ENCODE measurements at places on chromosomes 3 and 15.

DNA sequence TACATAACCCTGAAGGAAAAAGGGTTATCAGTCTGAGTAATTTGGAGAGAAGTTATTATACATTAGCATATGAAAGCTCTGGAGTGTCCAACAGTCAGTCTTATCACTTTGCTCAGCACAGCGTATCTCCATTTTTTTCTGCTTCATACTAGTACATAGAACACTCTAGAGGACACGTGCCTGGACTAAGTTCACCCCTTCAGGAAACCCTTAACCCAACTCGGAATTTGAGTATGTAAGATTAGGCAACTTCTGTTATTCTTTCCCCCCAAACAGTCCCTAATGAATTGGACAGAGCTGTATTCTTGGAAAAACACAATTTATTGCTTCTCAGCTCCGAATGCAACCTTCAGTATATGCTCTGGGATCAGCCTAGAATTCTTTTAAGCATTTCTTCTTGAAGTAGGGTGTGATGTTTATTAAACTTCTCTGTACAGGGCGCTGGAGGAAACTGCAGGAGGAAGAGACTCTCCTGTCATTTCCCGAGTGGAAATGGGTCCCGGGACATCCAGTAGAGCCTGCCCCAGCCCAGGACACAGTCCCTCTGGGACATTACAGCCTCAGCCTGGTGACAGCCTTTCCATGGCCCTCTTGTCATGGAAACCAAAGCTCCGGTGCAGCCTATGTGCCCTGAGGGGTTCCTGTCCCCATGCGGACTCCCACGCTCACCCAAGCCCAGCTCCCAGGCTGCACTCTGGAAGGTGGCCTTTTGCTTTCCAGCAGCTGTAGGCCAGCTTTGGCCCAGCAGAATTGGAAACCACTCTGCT is 37.3 kb upstream of the CMTM8 start:
- DNase-seq, result no peak

DNA sequence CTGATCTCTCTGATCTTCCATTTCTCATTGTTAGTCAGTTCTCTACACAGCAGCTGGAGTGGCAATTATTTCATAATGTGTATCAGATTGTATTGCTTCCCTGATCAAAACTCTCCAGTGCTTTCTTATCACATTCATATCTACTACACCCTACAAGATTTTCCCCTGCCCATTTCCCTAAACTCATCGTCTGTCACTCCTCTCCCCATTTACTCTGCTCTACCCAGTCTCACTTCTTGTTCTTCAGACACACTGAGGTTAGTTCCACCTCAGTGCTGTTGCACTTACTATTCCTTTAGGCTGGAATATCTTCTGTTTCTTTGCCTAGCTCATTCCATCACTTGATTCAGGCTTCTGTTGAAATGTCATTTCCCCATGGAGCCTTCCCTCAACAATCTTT is 197.1 kb downstream of the SATB1 start:
- DNase-seq, result no peak

DNA sequence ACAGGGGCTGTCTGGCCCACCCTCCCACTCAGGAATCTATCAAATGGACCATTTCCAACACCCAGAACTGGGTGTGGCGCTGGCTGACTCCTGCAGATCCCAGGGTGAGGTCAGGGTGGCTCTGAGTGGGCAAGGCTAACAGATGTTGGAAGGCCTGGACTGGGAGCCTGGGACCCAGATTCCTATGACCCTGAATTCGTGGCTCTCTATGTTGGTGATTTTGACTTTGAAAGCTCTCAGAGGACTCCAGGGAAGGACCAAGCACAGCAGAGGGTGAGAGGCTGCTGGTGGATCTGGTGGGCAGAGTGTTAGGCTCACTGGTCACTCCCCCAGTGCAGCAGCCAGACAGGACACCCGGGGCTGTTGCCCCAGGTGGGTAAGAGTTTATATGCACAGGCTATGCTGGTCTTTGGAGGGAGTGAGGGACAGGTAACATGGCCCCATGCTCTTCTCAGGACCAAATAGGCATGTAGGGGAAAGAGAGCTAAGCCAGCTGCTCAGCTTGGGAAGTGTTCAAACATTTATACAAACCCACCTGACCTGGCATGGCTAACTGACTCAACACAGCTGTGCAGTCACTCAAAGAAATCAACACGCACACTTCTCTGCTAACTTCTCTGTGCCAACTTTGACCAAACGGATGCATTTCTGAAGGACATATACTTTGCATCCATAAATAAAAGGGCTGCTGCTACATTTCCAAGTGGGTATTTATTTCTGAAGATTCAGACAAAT is 62.6 kb upstream of the RAB6B start:
- DNase-seq, result no peak

DNA sequence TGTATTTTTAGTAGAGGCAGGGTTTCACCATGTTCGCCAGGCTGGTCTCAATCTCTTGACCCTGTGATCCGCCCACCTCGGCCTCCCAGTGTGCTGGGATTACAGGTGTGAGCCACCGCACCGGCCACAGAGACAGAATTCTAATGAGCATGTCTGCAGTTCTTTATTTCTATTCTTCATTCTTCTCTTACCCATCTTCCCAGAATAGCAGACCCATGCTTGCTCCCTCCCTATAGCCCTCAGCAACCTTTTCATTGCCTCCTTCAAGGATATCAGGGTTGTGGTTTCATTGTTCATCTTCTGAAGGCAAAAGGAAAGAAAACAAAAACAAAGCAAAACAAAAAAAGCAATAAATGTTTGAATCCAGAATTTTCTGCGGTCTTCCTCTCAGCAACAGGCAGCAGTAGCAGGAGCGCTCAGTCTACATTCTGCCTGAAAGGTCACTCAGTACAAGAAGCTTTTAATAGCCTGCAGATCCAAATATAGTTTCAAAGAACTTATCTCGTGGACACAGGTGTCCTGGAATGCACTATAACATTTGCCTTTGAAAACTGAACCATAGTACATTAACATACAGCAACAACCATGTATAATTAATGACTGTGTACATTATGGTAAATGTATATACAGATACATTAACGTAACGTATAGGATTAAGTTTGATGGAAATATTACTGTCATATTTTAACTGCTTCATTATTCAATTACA is at the start of gene SMCO1:
Gene SMCO1, minus strand, starts transcription at position 434 of the 709 bp plus-strand sequence. Its CDS starts 137 bp downstream, at position 297.
- no peak for DNase-seq

DNA sequence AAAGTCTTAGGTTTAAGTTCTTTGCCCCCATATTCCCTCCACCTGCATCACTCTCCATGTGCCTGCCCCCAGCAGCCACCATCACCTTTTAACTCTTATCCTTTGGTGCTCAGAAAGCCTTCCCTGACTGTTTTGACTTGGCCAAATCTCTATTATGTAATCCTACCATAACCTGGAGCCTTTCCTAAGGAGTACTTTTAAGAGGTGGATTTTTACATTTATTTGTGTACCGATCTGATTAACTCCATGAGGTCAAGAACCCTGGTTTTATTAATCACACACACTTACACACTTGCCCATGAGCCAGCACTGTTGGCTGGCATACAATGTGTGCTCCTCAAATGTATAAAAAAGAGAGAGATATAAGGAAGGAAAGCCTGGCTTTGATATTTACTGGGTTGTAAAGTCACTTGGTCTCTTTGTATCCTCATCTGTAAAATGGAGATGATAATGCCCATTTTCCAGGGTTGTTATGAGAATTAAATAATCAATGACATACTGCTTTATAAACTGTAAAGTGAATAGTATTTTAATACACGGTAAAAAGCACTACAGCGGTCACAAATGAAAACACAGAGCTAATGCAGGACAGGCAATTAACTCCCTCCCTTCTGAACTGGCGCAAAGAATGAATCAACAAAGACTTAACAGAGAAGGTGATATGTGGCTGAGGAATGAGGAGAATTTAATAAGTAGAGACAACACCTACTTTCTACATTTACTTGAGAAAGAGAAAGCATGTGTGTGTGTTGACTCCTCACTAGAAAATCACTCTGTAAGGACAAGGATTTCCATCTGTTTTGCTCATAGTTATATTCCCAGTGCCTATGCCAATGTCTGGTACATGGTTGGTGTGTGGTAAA is 45.4 kb downstream of the ATP13A4 start:
- DNase-seq, result no peak

GRCh38 chr3:131082871-131083863 is 56.5 kb downstream of the NEK11 start:
- no peak for DNase-seq

DNA sequence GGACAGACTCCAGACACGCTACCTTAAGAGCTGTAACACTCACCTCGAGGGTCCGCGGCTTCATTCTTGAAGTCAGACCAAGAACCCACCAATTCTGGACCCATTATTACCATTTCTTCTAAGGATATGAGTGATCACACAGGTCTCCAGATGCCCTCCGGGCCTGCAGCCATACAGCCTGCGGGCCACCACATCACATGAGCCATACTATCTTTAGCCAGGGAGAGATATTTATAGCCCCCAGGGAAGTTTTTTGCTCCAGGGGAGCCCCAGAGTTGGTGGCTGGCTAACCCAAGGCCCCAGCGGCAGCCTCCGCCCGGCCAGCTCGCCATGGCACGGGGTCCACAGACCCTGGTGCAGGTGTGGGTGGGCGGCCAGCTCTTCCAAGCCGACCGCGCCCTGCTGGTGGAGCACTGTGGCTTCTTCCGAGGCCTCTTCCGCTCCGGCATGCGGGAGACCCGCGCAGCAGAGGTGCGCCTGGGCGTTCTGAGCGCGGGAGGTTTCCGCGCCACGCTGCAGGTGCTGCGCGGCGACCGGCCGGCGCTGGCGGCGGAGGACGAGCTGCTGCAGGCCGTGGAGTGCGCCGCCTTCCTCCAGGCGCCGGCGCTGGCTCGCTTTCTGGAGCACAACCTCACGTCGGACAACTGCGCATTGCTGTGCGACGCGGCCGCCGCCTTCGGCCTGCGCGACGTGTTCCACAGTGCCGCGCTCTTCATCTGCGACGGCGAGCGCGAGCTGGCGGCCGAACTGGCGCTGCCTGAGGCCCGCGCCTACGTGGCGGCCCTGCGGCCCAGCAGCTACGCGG is at the start of gene KBTBD13:
Gene KBTBD13, plus strand, starts transcription at position 261 of the 805 bp plus-strand sequence. Its CDS starts 70 bp downstream, at position 331.
- no peak for DNase-seq

- DNase-seq, result no peak
Observed at GRCh38 chr3:131338948-131339640, 42.5 kb upstream of the NUDT16 start.

- no peak for DNase-seq
Observed at GRCh38 chr3:140360332-140360731, 317.5 kb upstream of the TRIM42 start.

DNA sequence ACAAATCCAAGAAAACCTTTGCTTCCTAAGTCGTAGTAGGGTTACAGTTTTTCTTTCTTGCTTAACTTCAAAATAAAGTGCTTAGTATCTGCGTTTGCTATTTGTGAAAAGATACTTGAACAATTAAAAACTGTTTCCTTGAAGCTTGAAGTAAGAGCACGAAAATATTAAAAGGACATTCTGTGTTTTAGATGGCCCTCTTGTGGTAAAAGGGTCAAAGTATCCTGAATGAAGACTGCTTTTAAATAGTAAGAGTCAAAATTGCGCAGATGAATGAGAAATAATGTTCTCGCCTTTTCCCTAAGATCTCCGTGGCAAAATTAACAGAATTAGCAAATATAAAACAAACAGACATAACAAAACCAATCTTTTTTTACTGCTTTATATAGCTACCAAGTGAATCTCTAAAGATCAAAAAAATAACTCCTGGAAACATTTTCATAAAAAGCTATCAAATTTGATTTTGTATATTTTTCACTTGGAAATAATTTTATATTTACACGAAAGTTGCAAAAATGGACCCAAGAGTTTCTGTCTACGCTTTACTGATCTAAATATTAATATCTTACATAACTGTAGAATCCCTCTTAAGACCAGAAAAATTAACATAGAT is 175.4 kb downstream of the MBNL1 start:
- DNase-seq, result no peak

DNA sequence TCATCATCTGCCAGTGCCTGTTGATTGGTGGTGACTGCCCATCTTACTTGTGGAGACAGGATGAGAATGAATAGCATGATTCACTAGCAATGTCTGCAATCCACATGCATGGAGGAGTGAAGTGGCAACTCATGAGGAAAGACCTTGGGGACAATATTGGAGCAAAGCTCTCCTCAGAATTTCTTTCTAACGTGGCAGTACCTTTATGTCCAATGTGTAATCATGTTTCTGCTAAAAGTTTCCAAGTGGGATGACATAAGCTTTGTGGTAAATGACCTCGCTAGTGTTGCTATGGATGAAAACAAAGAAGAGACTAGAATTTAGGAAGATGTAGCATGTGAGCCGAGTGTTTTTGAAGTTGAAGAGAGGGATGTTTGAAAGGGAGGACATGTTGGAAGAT is 117.8 kb downstream of the CPNE4 start:
- DNase-seq, result no peak

GRCh38 chr15:69422336-69422895 is 8.3 kb downstream of the KIF23 start:
- DNase-seq, result no peak

- no peak for DNase-seq
Observed at GRCh38 chr3:174336784-174337183, 522.4 kb upstream of the NAALADL2 start.

DNA sequence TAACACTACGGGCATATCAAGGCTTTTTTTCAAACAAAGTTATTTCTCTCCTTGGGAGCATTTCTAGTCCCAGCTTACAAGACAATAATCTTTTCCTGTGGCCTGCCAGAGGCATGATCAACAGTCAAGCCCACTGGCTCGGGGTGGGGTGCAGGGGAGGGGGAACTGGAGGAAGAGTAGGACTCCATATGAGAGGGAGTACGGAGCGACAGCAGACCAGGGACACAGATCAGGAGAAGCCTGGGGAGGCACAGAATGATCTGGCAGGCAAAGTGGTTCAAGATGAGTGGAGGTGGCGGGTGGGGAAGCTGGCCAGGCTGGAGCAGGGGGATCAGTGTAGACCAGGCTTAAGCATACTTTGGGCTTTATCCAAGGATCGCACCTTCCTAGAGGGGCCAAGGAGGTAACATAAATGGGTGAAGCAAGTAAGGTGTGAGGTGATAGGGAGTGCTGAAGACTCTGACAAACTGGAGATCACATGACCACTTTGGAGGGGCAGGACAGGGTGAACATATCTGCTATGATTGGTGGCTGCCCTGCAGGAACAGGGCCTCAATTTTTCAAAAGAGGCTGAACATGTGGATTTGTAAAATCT is 37.4 kb downstream of the KLF15 start:
- peak; percentile 31 for DNase-seq

- no peak for DNase-seq
Observed at GRCh38 chr15:74869726-74870407, 3.3 kb downstream of the SCAMP2 start.

DNA sequence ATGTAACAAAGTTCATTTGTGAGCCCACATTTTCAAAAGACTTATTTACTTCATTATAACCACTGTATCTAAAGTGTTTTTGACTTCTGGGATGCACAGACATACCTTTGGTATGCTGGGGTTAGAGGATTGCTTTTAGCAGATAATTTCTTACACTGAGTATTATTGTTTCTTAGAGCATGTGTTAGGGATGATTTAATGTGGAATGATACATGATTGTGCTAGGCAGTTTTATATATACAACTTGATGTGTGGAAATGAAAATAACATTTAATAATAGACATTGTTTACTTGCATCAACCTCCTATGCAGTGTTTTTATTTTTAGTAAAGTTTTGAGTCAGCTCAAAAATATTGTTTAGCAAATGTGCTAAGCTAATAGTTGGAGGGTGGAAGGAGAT is 3.4 kb downstream of the KIF23 start:
- no peak for DNase-seq

GRCh38 chr3:134536781-134537180 is 50.9 kb downstream of the CEP63 start:
- no peak for DNase-seq

- no peak for DNase-seq
Observed at GRCh38 chr3:94307588-94307987, 244.7 kb downstream of the NSUN3 start.
